HCT116 (cell line): ENCODE measurements at places on chromosomes 1 and 21.

GRCh38 chr1:36322786-36323635 lies 434 bp downstream of the EVA1B start:
- no peak for DNase-seq

- no peak for DNase-seq
Observed at GRCh38 chr1:216904471-216904870, 181.2 kb upstream of the ESRRG start.

DNA sequence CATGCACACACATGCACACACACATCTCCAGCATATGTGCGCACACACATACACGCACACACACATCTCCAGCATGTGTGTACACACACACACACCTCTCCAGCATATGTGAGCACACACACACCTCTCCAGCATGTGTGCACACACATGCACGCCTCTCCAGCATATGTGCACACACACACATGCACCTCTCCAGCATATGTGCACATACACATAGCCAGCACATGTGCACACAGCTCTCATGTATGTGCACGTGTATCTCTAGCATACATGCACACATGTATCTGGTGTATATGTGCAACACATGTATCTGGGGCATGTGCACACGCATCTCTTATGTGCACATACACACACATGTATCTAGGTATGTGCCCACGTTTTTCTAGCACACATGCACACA lies 57.9 kb downstream of the SLC19A1 start:
- no peak for DNase-seq

DNA sequence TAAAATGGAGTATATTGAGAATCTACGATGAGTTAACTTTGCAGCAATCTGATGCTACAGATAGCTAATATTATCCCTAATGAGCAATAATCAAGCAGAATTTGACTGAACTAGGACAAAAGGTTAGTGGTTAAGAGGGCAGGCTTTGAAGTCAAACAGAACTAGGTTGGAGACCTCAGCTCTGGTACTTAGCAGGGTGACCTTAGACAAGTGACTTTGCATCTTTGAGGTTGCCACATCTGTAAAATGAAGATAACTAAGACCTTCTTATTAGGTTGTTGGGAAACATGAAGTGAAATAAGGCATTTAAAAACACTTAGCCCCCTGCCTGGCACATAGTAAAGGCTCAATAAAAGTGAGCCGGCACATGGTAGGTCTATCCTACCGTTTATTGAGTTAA lies 4.3 kb upstream of the FUCA1 start:
- DNase-seq, result no peak

DNA sequence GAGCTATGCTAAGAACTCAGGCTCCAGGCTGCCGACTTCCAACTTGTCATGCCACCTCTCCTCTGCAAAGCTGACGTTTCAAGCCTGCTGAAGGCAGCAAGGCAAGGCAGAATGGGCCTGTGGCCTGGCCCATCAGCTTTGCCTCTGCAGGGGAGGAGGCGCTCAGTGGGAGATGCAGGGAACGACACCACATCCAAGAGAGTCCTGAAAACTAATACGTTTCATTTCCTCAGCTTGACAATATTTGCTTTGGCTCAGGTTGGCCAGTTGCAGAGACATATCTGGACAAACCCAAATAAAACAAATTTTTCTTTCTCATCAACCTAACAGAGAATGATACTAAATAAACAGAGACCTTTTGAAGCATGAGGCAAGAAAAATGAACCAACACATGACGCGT lies 35.3 kb downstream of the BEND5 start:
- DNase-seq, result no peak

GRCh38 chr1:182217071-182217470 lies 155.6 kb upstream of the ZNF648 start:
- DNase-seq, result peak; percentile 23

DNA sequence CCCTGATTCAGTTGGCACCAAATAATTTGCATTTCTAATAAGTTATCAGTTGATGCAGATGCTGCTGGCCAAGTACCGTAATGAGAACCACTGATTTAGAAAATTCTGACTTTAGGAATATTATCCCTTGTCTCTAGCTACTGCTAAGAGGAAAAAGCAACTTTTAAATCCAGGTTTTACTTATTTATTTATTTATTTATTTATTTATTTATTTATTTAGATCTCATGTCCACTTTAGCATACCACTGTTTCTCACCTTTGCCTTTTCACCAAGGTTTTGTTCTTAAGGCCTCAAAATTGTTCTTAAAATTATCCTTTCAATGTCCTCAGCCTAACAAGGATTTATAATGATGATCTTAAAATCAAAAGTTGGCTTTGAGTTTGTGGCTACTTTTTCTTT lies 8.7 kb upstream of the CYYR1 start:
- DNase-seq, result no peak

- no peak for DNase-seq
Observed at GRCh38 chr1:227318853-227319607, 738 bp upstream of the CDC42BPA start.

- DNase-seq, result no peak
Observed at GRCh38 chr1:167297222-167298214, 76.8 kb downstream of the POU2F1 start.

- DNase-seq, result peak; percentile 6
Observed at GRCh38 chr1:108560189-108560873, 431 bp downstream of the EEIG2 start.

DNA sequence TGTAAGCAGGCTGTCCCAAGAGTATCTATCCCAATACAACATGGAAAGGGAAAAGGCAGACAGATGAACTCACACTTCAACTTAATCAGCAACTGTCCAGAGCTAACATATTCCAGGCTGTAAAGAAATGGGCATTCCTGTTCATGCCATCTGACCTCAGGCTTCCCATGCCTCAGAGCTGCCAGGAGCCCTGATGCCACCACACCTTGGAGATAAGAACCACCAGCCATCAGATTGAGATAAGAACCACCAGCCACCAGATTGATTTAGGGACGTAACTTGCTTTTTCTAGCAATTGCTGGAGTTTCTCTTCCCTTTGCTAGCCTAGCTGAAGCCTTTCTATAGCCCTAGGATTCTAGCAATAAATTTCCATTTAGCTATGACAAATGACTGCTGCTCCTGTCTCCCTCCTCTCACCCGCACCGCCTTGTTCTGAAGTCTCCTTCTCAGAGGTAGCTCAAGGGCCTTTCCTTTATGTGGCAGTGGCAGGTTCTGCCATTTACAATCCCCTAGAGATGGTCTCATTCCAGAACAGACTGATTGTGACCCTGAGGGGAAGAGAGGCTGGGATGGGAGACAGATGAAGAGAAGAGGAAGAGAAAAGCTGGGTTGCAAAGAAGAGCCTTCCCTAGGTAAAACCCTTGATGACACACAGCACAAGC lies 88.0 kb upstream of the CTTNBP2NL start:
- DNase-seq, result no peak

DNA sequence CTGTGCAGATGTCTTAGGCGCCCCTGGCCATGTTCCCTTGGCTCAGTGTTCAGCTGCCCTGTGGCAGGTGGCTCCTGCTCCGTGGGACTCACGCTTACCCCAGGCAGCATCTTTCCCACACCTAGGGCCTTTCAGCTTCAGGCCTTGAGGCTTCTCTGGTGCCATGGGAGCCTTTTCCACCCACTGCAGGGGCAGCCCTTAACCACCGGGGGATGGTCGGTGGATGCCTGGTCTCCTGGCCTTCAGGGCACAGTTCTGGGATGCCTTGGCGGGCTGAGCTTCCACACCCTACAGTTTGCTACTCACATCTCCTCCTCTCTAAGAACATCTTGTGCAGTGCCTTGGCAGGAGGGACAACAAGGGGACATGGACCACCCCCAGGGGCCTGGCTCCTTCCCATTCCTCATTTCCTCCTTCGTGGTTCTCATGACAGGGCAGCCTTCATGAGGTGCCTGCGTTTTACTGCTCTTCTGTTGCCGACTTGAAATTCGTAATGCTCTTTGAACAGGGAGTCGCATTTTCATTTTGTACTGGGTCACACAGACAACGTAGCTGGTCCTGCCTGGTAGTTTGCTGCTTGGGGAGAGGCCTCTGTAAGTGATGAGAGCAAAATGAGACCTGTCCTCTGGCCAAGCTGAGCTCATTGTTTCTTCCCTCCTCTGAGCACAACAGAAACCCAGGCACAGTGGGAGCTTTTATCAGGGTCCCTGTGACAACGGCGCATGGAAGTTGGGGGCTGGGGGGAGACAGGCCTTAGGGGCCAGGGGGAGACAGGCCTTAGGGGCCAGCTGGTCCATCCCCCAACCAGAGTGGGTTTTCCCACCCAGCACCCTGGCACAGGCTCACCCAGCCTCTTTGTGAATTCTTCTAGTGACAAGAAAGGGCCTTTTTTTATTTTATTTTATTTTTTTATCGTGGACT lies 62.0 kb upstream of the NEK2 start:
- no peak for DNase-seq

- no peak for DNase-seq
Observed at GRCh38 chr1:240575981-240576662, 35.8 kb downstream of the GREM2 start.

GRCh38 chr21:28445141-28445830 lies 547.4 kb downstream of the LTN1 start:
- no peak for DNase-seq

GRCh38 chr1:153386500-153386901 lies 4.4 kb downstream of the S100A8 start:
- no peak for DNase-seq

DNA sequence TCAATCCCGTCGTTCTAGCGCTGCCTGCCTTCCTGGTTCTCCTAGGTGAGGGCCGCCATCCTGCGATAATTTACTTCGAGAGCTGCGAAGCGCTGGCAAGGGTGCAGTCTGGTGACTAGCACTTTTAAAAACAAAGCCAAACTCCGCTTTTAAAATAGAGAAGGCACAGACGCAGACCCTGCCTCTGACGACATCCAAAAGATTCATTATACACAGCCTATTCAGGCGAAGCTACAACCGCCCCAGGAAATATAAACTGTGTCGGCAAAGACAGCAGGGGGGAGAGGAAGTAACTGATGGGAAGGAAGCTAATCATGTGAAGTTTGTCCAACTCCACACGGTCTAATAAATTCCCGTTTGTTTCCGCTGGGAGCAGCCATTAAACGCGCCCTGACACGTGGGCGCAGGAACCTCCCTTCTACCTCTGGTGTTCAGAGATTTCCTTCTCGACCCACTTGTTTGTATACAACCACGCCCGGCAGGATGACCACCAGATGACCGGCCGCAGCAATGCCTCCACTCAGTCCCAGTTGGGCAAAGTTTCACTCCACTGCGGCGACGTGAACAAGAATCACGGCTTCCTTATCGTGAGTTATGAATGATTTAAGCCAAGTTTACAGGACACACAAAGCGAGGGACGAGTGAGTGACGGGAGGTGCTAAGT lies 1.3 kb downstream of the GNG12 start:
- peak; percentile 40 for DNase-seq

DNA sequence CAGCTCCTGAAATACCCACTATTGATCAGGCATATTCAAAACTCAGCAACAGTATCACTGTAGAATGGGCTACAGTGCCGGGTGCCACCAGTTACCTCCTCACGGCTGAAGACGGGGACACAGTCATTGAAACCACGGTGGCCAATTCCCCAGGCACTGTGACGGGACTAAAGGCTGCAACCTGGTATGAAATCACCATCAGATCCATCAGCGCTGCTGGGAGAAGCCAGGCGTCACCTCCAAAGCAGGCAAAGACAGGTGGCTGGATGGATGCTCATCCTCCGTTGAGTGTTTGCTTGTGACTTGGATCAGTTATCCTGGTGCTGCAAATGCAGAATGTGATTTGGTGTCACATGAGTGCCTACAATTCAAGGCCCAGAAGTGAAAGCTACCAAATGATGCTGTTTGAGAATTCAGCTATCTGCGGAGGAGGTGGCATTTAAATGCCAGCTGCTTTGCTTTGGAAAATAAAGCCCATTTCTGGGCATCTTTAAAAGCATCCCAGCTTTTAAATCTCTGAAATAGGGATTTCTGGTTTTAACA lies 5.1 kb downstream of the FNDC7 start:
- DNase-seq, result no peak

- no peak for DNase-seq
Observed at GRCh38 chr1:205217418-205217817, 5.9 kb upstream of the DSTYK start.

GRCh38 chr1:157136133-157136532 lies 2.1 kb downstream of the ETV3 start:
- DNase-seq, result no peak

DNA sequence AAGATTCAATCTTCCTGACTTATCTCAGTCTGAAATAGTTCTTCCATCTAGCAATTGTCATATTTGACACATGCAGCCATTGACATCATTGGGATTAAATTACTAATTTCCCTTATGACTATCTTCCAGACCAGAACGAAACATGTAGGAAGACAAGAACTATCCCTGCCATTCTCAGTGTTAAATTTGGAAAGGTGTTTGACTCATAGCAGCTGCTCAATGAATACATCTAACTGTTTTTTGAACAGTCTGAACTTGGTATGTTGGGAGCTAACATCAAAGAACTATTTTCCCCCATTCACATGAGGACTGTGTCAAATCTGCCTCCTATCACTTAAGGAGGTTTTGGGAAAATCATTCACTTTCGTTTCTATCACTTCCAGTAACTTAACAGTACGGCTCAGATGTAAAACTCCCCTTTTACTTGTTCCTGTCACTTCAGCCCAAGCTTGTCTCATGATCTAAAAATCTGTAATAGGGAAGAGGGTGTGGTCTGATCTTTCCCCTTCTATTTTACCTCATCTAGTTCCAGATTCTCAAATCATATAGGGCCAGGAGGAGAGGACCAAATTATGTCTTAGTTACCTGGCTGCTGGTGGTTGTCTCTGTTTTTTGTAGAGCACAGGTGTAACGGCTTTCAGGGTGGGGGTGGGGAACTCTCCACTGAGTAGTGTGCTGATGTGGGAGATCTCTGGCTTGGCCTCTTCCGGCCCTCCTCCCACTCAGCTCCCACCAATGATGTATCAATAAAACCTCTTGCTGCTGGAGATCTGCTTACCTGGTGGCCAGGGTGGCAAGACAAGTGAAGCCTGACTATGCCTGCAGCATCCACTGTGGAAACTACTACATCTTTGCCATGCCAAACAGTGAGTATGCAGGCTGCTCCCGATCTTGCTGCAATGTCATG lies 26.2 kb upstream of the SLAMF1 start:
- DNase-seq, result no peak

DNA sequence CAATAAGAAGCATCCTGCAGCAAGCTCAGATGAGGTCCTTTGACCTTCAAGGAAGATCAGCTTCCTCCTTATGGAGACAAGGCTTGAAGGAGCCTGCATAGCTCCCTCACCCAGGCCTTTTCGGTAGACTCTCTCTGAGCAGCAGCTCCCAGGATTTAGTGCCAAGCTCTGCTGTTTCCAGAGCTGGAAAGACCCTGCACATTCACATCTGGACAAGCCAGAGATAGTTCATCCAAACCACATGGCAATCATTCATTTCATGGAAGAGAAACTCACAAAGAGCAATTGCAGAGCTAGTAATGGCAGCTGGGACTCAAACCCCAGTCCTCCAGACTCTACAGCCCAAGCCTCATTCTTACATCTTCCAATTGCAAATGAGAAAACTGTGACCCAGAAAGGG lies 76.4 kb upstream of the EDN2 start:
- DNase-seq, result no peak
